Activated CD4-positive, alpha-beta T cell treated with anti-CD3 and anti-CD28 coated beads for 24 hours (primary cell): ENCODE measurements at places on chromosomes 13 and 19.

- no peak for DNase-seq
Observed at GRCh38 chr13:72820156-72820897, 38.4 kb downstream of the PIBF1 start.

- no peak for DNase-seq
Observed at GRCh38 chr13:79918620-79919019, 422.3 kb downstream of the SPRY2 start.

- DNase-seq: no peak
Observed at GRCh38 chr19:29022165-29022564, 190.8 kb downstream of the UQCRFS1 start.

GRCh38 chr13:48654511-48654910 is 782 bp downstream of the CYSLTR2 start:
- DNase-seq: no peak

DNA sequence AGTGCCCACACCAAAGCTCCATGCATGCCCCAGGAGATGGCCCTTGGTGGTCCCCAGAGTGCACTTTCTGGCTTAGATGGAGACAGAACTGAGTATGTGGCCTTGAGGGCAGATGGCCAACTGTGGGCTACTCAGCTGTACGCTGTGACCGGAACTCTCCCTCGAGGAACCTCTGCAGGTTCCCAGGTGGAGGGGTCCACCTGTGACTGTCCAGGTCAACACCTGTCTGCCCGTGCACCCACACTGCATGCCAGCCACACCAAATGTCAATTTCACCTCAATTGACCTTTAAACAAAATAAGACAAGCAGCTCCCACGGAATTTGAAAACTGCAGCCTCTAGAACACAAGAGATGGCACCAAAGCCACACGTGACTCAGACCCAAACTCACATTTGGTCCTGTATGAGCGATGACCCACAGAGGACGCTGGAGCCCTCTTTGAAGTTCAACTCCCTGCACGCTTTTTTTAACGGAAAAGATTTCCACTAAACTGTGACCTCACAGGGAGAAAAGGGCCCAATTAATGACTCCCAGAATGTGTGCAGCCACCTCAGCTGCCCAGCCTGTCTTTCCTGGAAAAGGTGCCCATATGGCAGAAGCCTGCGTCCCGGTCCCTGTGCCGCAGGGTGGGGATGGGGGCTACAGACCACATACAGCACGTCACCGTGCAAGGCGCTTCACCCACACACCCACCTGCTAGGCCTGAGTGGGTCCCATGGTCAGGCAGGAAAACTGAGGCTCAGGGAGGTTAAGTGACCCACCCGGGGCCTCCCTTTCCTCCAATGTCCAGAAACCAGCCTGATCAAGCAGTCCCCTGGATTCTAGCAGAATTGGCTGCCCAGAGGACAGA is 47.7 kb downstream of the KLF2 start:
- no peak for DNase-seq

GRCh38 chr19:53789708-53790678 is 34.1 kb downstream of the NLRP12 start:
- no peak for DNase-seq

DNA sequence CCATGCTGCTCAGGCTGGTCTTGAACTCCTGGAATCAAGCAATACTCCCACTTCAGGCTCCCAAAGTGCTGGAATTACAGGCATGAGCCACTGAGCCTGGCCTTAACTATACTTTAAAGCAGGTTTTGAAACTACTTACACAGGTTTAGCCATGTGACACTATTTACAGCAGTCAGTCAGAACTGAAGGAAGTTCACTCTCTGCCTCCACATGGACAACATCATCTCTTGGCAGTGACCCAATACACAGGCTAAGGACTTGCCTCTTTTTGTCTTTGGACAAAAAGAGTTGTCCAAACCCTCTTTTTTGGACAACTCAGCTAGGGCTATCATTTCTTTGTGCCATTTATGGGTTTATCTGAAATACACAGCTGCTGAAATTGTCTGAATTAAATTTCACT is 89.0 kb upstream of the CLDN10 start:
- DNase-seq: no peak

- no peak for DNase-seq
Observed at GRCh38 chr19:30549151-30549550, 177.0 kb downstream of the ZNF536 start.

DNA sequence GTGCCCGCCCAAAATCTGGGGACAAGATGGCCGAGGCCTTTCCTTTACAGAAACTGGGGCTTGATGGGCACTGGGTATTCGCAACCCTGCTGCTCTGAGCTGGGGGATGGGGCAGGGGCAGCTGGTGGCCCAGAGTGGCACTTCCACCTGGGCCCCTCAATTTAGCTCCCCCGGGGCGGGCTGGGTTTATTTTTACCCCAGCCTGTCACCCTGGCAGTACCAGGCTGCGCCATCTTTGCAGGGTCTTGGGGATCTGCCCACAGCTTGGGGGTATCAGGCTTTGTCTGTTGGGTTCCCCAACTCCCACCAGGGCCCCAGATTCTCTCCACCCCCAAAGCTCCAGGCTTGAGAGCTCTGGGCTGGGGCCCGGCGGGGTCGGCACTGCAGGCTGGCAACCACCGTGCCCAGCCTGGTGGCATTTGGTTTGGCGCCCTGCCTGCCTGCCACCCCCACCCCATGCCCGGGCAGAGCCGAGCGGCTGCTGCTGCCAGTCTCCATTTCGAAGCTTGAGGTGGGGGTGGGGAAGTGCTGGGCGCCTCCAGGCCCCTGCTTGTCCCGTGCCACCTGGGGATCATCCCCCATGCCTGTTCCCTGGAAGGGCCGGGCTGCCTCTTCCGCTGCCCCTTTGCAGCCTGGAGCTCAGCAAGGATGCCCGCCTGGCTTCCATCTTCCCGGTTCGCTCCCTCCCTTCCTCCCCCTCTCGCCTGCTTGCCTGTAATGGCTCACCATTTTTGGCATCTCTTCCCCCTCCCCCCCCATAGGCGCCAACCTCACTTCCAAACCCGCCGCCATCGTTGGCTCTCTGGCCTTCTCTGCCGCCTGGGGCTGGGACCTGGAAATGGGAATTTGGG is 11.4 kb downstream of the NFIX start:
- DNase-seq: no peak

DNA sequence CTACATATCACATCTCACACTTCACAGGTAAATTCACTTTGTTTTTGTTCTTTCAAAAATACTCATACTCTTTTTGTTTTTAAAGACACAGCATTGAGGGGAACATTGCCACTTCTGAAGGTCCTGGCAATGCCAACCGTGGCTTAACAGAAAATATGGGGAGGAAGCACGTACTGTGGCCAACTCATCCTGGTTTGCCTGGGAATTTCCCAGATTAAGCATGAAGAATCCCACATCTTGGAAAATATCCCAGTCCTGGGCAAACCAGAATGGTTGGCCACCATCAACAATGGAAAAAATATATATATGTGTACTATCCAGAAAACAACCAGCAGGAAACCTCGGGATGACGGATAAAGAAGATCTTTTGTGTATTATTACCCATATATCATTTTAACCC is 1032.2 kb upstream of the SLC10A2 start:
- no peak for DNase-seq

GRCh38 chr13:85498774-85499173 is 300.4 kb downstream of the SLITRK6 start:
- no peak for DNase-seq

GRCh38 chr19:14954071-14954655 is 12.9 kb downstream of the OR7C2 start:
- no peak for DNase-seq

- no peak for DNase-seq
Observed at GRCh38 chr19:12943437-12944044, 2.1 kb upstream of the RAD23A start.

- DNase-seq: no peak
Observed at GRCh38 chr19:13095393-13095784, 7.3 kb downstream of the LYL1 start.

- no peak for DNase-seq
Observed at GRCh38 chr19:43380008-43380407, 26.5 kb downstream of the CD177 start.
